ENCODE measurements at places on chromosomes 16 and 17.

- no peak for DNase-seq
Measured at GRCh38 chr17:63382826-63383225, 63.3 kb downstream of the CYB561 start.

DNA sequence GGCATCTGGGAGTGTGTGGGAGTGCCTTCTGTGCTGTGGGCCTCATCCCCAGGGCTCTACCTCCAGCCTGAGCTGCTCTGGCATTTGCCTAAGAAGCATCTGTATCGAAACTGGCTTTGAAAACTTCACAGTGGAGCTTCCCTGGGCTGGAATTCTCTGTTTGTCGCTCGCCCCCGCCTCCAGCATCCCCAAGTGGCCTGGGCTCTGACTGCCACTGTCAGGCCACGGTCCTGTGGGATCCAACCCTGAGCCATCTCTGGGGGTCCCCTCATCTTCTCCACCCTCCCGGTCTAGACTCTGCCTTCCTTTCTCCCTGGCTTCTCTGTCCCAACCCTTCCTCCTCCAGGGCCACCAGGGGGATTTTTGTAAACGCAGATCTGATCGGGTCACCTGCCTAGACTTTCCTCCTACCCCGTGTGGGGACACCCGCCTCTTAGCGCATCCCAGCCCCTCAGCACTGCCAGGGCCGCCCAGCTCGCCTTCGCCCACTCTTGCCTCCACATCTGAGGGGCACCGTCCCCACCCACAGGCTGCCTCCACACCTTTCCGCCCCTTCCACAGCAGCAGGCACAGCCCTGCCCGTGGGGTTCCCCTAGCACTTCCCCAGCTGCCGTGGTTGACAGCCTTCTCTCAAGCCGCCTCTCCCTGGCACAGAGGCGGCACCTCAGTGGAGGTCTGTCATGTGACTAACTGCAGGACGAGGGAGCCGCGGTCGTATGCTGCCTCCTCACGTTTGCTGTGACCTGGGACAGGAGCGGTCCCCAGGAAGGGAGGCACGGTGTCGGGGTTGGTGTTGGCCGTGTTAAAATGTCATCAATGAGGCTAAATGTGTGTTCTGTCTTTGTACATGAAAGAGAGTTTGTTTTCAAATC is 12.0 kb downstream of the TBC1D24 start:
- DNase-seq = peak; percentile 68

- no peak for DNase-seq
Measured at GRCh38 chr17:72249441-72249840, 128.6 kb downstream of the SOX9 start.

- no peak for DNase-seq
Measured at GRCh38 chr17:57957120-57957850, 2.1 kb upstream of the CUEDC1 start.

GRCh38 chr17:45339646-45340605 is 23.1 kb upstream of the MAP3K14 start:
- DNase-seq = peak; percentile 39

GRCh38 chr16:55634193-55634592 is 21.6 kb upstream of the SLC6A2 start:
- DNase-seq = no peak

GRCh38 chr17:19867329-19868078 is at the start of gene ULK2:
Gene ULK2 (minus strand): TSS chr17:19867936. CDS start chr17:19867417, 519 bp downstream.
- DNase-seq = peak; percentile 76

- DNase-seq = no peak
Measured at GRCh38 chr17:78769196-78769773, 12.8 kb downstream of the CYTH1 start.

DNA sequence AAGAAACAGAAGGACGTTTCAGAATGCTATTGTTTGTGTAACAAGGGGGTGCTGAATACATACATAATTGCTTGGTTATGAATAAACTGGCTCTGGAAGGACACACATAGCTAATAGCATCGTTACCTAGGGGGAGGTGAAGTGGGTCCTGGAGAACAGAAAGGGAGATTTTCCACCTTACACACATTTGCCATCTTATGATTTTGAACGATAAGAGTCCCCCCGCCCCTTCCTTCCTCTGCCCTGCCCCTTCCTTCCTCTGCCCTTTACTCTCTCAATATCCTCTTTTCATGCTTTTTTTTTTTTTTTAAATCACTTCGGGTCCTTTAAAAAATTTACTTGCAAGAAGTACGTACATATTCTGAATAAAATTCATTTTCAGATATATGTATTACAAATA is 902 bp upstream of the DHRS7B start:
- no peak for DNase-seq

GRCh38 chr17:31877911-31878702 is 19.1 kb upstream of the COPRS start:
- no peak for DNase-seq

- no peak for DNase-seq
Measured at GRCh38 chr17:75371981-75372380, 33.5 kb downstream of the GRB2 start.

- no peak for DNase-seq
Measured at GRCh38 chr17:4721203-4722135, 9.8 kb upstream of the MED11 start.

DNA sequence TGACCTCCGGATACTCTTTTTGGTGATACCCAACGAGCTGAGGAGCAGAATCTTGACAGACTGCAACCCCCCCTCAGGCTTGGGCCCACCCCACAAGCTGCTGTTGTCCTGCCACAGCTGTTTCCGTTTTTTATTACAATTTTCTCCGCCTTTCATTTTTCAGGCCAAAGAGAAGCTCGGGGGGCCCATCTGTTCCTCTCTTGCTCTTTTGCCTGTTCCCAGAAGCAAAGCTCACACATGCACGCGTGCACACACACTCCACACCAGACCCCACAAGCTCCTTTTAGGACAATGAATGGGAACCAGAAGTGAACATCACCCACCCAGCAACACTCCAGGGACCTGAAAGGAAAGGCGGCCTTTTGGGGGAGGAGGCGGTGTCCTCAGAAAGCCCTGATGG is 16.3 kb downstream of the SOX9 start:
- DNase-seq = no peak

- no peak for DNase-seq
Measured at GRCh38 chr16:4017807-4018206, 98.4 kb downstream of the ADCY9 start.

GRCh38 chr16:13307255-13307654 is 405.9 kb downstream of the SHISA9 start:
- peak; percentile 98 for DNase-seq

GRCh38 chr16:52301026-52301425 is 245.9 kb downstream of the TOX3 start:
- no peak for DNase-seq

DNA sequence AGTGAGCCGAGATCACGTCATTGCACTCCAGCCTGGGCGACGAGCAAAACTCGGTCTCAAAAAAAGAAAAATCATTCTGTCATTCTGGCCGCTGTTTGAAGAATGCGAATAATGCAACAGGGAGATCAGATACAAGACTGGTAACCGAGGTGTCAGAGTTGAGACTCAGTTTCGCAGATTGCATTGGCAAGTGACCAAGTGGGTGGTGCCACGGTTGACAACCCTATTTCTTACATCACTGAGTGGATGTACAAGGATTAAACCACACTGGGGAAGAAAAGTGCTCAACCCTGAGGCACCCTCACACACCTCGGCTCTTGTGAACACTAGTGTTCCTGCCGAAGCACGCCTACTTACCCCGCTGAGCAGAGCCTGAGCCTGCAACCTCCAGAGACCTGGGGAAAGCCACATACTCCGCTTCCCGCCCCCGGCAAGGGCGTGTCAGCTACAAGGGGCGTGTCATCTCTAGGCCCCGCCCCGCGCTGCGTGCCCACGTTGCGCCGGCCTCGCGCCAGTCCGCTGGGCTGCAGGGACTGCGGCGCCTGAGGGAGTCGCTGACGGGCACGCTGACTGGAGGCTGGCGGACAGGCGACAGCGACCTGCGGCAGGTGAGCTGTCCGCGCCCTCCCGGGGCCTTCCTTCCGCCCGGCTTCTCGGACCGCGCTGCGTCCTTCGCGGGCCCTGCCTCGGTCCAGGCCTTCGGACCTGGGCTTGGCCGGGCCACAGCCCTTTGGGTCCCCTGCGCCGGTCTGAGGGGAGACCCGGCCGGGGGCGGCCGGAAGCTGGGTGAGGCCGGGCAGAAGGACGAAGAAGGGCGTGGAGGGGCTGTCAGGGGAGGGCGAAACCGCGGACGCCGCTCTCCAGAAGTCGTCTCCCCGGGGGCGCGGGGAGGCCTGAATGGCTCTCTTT is at the start of gene HMOX2:
TSS of gene HMOX2 (plus strand) at position 519 of the 909 bp plus-strand sequence. CDS start 29,127 bp downstream, outside the sequence.
- DNase-seq = peak; percentile 97

DNA sequence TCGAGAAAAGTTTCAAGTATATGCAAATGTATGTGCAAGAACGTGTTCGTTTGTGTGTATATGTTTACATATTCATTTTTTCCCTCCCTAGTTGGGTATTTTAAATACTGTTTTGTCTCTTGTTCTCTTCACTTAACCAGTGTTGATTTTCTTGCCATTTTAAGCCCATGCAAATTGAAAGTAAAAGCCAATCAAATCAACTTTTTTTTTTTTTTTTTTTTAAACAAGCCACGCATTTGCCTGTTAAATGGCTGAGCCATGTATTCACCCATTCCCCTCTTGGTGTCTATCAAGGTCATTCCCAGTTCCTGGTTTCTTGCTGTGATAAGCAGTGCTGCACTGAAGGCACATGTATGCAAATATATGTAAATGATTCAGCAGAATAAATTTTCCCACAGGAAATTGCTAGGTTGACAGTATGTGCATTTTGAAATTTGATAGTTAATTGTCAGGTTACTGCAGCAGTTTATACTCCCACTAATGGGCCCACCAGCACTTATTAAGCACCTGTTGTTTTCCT is 12.2 kb downstream of the ABCC1 start:
- no peak for DNase-seq

DNA sequence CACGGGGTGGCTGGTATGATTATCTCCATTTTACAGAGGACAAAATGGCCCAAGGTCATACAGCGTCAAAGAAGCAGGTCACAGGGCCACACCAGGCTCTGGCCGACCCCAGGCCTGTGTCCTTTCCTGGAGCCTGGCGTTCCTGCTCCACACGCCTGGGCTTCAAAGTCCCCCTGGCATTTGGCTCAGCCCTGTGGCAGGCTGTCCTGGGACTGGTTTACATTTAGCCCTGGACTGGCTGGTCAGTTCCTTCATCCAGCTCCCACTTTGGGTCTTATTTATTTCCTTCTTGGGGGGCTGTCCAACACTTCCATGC is 15.3 kb downstream of the TBX2 start:
- no peak for DNase-seq

- DNase-seq = no peak
Measured at GRCh38 chr17:47172696-47173565, 16.2 kb downstream of the CDC27 start.

- no peak for DNase-seq
Measured at GRCh38 chr16:65066651-65067050, 55.2 kb downstream of the CDH11 start.

- DNase-seq = no peak
Measured at GRCh38 chr16:8537691-8538342, 52.5 kb downstream of the TMEM114 start.
